ENCODE measurements at places on chromosomes 1 and 21.

DNA sequence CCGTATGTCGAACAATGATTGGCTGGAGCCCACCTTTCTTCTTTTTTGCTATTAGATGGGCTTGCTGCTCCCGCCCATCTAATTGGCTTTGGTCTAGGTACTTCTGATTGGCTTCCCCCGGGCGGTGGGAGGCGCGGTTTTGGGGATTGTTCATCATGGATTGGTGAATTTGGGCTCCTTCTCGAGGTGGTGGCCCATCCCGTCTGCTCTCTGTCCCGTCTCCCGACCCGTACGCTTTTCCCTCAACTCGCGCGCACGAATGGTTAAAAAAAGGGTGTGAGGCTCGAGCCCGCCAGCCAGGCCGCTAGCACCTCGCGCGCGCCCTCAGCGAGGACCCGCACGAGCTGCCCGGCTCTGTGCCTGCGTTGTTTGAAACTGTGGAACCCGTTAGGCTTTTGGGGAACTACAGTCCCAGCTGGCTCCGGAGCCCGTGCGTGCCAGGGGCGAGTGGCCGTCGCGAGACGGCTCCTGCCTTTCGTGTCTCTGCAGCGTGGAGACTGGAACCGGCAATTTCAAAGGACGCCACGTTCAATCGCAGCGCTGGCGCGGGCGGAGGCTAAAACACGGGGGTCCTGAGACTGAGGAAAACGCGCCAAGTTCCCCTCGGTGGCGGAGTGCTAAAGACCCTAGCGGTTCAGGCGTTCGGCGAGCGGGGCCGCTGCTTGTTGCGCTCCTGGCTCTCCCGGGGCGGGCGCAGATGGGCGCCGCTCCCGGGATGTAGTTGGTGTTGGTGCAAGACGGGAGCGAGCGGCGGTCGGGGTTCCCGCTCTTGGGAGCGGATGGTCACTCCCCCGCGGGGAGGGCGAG, at the start of gene USP1:
USP1 (plus strand) TSS at position 584 of the 807 bp plus-strand sequence. CDS start 2,819 bp downstream, outside the sequence.
- peak; percentile 98 for DNase-seq

GRCh38 chr1:89894210-89895201, 73.7 kb downstream of the LRRC8D start:
- DNase-seq: no peak

DNA sequence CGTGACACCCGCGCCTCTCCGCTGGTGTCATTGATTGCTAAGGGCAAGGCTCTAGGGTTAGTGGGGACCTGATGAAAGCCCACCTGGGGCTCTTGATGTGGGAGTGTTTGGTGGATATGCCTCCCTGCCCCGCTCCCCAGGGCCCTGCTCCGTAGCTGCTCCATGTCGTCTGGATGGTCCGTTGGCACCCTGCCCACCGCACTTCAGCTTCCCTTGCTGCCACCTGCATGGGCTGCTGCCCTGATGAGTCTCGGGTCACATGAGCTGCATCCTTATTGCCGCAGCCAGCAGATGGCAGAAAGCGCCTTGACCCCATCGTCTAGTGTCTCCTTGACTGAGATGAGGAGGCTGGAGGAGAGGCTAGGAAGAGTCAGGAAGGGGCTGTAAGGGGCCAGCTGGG, 439.4 kb downstream of the CAMTA1 start:
- DNase-seq: no peak

- DNase-seq: no peak
Measured at GRCh38 chr1:27099587-27100334, 55.2 kb downstream of the SLC9A1 start.

- DNase-seq: no peak
Measured at GRCh38 chr21:35924714-35925301, 135.5 kb downstream of the SETD4 start.

DNA sequence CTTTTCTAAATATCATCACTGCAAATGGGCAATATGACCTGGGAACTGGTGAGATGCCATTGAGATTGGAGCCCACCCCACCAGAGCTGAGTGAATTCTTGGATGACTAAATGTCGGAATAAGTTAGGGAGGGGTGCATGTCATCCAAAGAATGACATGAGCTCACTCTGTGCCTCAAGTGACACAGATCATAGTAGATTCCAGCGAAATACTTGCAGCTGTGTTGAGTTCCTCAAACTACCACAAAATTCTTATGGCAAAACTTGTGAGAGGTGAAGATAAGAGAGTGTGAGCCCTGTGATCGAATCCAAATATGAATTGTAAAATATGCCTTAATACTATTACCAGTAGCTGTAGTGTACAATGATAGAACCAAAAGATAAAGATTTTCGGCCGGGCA, 2.3 kb upstream of the TCP10L start:
- no peak for DNase-seq

DNA sequence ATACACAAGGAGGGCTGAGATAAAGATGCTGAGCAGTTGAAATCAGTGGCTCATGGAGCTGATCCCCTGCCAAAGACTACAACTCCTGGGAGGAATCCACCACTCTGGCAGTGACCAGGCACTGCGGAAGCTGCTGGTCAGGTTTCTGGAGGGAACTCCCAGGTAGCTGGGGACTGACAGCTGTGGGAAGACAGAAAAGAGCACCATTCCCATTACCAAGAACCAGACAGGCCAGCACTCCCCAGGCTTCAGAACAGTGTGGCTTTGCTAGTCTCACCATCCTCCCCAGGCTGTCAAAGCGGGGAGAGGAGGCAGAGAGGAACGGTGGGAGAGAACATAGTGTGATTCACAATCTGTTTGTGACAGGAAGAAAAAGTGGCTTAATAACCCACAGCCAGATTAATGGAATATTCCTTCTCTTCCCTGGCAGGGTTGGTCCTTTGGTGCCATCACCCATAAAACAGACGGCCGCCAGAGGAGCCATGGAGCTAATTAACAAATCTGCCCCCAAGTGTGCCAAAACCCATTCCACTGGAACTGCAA, 92.1 kb downstream of the MAB21L3 start:
- DNase-seq: no peak

DNA sequence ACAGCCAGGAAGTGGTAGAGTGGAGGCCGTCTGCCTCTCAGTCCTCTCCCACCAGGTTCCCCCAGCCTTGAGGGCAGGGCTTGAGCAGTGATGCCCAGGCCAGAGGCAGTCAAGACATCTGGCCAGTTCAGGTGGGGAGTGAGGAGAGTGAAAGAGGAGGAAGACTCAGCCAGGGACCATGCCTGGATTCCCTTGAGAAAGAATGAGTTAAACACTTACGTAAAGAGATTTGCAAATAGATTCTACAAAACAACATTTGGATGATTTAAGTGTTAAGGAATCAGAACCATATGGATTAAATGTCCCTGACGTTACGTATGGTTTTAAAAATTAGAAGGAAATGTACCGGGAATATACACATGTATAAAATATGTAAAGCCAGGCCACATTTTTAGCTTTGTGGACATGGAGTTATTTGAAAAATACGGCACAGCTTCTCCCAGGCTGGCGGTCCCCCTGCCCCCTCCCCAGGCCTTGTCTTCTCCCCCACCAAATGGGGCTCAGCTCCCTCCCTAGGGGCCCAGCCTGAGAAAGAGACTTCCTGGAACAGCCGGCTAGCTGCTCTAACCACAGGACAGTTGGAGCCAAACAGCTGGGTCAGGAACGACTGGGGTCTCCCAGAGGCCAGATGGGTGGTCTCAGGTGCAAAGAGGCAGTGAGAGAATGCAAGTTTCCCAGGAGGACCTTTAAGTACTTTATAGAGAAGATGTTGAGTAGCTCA, 188.3 kb upstream of the EDN2 start:
- no peak for DNase-seq

DNA sequence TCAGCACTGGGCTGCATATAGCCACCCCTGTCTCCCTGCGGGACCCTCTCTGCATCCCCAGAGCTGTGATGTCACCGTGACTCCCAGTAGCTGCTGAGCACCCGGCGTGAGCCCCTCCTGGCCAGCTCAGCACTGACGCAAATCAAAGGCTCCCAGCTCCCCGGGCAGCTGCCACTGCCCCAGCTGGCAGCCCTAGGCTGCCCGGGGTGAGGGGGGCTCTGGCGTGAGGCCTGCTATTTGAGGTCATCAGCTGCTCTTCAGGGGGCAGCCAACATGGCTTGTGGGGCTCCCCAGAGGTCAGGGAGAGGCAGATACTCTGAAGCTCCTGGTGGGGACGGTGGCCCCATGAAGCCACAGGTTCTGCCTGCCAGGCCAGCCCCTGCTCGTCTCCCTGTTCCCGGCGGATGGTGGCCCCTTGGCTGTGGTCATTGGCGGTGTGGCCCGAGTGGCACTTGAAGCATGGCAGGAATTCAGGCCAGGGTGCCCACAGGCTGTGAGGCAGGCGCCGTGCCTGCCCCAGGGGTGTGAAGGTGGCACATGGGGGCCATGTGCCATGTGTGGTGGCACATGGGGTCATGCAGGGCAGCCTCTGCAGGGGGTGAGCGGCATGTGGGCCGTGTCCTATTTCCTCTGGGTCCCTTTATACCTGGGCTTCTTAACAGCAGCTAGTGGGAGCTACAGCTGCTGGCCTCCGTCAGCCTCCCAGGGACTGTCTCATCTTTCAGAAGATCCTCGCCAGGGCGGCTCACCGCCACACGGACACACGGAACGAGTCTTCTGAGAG, 85.4 kb downstream of the SIK1 start:
- DNase-seq: no peak

- no peak for DNase-seq
Measured at GRCh38 chr1:157380523-157380922, 171.8 kb downstream of the FCRL5 start.
